ENCODE measurements at places on chromosomes 2 and 18.

- no peak for DNase-seq
These were observed at the start of gene MGAT5 for GRCh38 chr2:134253804-134254203. Gene MGAT5, plus strand, starts transcription at chr2:134254072. Its CDS starts 332 bp downstream, at chr2:134254404.

DNA sequence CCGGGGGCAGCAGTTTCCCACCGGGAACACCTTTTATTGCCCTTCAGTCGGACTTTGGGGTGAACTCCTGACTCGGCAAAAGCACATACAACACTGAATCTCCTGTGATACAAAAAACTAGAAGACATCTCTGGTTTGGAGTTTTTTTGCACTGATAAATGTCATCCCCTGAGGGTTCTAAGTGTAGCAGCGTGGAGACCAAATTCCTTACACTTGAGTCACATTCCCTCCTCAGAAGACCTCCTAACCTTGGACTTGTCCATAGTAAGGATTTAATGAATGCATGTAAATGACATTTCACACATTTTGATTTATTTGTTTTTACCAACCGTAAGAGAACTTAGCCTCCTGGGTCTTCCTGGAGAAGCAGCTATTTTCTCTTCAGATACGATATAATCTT, 54.0 kb upstream of the GPR45 start:
- no peak for DNase-seq

DNA sequence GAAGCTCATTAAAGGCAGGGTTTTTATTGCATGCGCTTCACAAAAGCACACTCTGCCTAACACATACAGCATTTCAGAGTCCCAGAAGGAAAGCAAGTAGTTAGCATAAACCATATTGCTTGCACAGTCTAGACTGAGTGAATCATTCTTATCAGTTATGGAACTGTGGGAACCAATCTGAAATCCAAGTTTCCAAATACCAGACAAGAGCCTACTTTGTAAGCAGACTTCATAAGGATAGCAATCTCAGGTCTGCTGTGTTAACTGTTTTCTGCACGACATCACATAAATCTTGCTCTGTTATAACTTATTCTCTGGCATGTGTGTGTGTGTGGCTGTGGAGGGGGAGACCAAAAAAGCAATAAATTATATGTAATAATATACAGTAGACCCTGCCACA, 608.1 kb upstream of the REG3G start:
- no peak for DNase-seq

GRCh38 chr18:57780706-57781347, 22.3 kb downstream of the ATP8B1 start:
- no peak for DNase-seq

- DNase-seq = no peak
These were observed 234.5 kb upstream of the CHST9 start for GRCh38 chr18:27419646-27420045.

- no peak for DNase-seq
These were observed 130.4 kb downstream of the COL4A4 start for GRCh38 chr2:227033471-227034148.

DNA sequence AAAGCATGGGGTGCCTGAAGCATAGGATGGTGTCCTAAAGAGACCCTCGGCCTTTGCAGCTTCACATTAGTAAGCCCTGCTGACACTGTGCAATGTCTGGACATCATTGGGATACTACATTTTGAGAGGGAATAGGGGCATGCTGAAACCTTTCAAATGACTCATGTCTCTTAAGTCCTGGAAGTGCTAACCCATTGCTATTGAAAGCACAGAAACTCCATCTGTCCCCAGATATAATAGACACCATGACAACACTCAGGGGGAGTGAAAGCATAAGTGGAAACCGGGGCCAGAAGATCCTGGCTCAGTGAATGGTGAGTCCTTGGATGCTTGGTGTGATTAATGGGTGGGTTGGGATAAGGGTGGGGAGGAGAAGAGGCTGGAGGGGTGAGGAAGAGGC, 595.5 kb upstream of the ID2 start:
- no peak for DNase-seq

DNA sequence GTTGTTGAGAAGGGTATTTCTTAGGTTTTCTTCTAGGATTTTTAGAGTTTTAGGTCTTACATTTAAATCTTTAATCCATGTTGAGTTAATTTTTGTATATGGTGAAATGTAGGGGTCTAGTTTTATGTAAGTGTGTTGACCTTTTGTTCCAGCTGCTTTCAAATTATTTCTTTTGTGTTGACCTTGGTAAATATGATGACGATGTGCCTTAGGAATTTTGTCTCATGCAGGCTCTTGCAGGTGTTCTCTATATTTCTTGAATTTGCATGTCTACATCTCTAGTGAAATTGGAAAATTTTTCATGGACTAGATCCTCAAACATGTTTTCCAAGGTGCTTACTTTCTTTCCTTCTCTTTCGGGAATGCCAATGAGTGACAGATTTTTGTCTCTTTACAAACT, 1609.3 kb upstream of the ZEB2 start:
- no peak for DNase-seq

- DNase-seq = no peak
These were observed 15.5 kb downstream of the CEP192 start for GRCh38 chr18:13006531-13007247.

- DNase-seq = no peak
These were observed 51.0 kb upstream of the ZNF516 start for GRCh38 chr18:76546088-76546435.

GRCh38 chr2:173161040-173161439, 85.4 kb downstream of the MAP3K20 start:
- DNase-seq = no peak

DNA sequence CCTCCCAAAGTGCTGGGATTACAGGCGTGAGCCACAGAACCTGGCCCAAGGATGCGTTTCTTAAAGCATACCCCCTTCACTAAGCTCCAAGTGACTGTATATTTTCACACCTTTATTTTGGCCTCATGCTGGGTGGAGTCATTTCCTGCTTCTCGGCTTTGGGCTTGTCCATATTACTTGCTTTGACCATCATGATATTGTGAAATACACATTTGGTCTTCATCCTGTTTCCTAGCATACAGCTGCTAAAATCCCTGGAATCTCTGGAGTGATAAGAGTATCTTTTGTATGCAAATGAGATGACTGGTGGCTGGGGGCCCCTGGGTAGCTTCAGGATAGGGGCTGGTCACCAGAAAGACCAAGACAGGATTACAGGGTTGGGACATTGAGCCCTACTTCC, 17.6 kb upstream of the COLEC12 start:
- DNase-seq = no peak

- DNase-seq = no peak
These were observed 97.2 kb downstream of the CAPN13 start for GRCh38 chr2:30710016-30710415.

- DNase-seq = peak; percentile 63
These were observed at the start of gene HSBP1L1 for GRCh38 chr18:79964330-79965118. Gene HSBP1L1, plus strand, starts transcription at chr18:79964643. Its CDS starts 93 bp downstream, at chr18:79964736.

- peak; percentile 89 for DNase-seq
These were observed 125.7 kb downstream of the HDAC4 start for GRCh38 chr2:239275044-239275685.

DNA sequence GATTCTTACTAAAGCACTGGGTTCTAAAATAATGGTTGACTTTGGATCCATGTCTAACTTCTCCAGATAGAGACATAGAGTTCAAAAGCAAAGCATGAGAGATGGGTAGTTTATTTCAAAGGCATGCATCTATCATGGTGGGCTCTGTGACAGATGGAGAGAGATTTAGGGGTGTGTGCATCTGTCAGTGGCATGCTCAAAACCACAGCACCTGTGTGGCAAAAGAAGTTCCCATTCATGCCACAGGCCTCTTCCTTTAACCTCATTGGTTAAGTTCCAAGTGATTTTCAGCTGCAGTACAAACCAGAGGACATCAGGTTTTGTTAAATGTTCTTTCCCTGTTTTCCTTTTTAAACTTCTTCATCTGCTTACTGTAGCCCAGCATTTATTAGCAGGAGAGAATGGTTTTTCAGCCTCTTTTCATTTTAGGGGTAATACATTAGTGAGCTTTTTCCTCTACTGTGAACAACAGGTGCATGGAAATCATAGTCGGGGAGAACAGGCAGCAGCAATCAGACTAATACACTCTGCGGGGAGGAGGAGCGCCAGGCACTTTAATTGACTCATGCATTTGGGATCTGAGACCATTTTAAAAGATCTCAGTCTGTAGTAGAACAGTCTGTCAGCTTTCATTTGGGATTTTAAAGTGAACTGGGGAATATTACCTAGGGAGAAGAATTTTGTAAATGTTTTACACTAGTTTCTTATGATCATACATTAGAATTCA, 52.4 kb upstream of the UPP2 start:
- DNase-seq = no peak

GRCh38 chr2:233178994-233179847, 72.3 kb upstream of the ATG16L1 start:
- no peak for DNase-seq

GRCh38 chr2:64606479-64607363, 47.0 kb downstream of the SERTAD2 start:
- DNase-seq = peak; percentile 90

DNA sequence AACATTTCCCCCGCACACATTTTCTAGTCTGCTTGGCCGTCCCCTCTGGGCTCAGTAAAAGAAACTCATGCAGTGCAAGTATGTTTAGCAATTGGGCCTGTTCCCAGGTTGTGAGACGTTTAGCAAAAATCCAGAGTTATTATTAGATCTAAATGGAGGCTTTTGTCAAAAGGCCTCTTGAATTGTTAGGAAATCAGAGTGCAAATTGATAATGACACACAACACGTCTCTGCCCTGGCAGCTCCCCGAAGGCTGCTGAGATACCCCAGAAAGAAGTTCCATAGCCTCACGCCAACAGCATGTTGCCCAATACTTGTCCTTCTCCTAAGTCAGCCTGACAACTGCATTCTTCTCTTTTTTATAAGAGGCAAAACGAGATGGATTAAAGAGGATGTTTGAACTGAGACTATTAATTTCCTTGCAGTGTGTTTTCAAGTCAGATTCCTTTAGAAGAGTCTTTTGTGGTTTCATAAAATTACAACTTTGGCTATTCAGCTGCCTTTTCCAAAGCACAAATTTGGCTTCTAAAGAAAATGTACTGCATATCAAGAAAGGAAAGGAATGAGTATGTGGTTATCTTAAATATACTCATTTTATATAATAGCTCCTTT, 202.2 kb downstream of the TRIB2 start:
- no peak for DNase-seq

- no peak for DNase-seq
These were observed 673.1 kb upstream of the FSHR start for GRCh38 chr2:49827366-49827765.

- peak; percentile 7 for DNase-seq
These were observed 54.3 kb downstream of the TMX3 start for GRCh38 chr18:68660354-68661183.

- no peak for DNase-seq
These were observed 430.0 kb upstream of the TNP1 start for GRCh38 chr2:217289907-217290280.

- no peak for DNase-seq
These were observed 32.4 kb downstream of the TMEM87B start for GRCh38 chr2:112087346-112088020.

DNA sequence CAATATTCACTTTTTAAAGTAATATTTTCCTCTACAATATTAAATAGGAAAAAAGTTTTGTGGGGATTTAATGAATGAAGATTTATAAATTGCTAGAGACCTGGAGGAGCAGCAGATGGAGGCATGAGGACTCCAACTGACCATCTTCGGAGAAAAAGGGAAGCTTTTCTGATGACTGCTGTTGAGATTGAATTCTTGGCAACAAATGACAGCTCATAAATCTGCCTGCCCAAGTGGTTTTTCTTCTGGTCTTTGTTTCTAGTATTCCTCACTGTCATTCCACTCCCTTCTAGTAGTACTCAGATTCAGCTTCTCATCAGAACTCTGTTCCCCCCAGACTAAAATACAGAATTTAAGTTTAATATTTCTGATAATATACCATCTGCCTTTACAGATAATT, 157.0 kb downstream of the EML6 start:
- no peak for DNase-seq

DNA sequence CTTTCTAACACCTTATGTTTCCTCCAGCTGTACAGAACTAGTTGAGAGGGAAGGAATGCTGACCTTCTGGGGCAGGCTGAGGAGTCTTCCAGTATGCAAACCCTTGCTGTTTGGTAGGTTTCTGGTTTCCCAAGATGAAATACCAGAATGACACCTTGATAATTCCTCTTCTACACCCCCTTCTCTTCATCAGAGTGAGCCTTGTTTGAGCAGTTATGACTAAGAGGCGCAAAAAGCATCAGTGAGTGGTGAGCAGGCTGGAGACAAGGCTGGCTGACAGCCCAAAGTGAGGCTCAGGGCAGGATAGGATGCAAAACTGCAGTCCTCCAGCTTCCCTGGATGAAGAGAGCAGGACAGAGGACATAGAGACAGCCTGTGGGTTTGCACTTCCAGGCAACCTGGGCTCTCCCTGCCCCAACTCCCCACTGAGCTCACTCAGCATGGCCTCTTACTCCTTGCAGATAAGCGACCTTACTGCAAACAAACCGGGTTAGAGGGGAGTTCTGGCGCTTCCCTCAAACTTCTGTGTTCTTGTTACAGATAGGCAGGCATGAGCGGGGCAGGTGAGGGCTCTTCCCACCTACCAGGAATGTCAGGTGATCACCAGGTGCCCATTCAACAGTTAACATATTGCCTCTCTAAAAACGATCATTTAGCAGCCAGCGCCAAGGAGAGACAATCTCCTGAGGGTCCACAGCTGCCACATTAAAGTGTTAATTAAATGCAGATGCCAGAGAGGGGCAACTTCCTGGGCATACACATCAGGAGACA, 5.4 kb downstream of the MPPE1 start:
- no peak for DNase-seq

DNA sequence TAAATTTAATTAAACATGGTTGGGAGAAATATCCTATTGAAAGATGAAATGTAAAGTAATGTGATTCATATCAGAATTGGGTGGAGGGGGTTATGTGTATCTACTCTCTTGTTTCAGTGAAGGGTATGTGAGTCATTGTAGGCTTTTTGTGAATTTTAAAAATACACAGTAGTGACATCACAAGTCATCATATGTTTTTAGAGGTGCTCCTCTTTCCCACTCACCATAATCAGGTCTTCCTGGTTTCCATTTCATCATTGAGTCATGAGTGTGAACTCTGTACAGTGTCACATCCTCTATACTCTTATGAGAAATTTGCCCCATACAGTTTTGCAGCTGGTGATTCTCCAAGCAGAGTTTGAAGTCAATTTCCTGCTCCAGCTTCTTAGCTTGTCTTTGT, 18.8 kb downstream of the FSIP2 start:
- DNase-seq = no peak

- DNase-seq = no peak
These were observed 161.0 kb downstream of the ARHGAP15 start for GRCh38 chr2:143290221-143290620.

GRCh38 chr2:35538796-35539195, 816.8 kb upstream of the CRIM1 start:
- DNase-seq = no peak

DNA sequence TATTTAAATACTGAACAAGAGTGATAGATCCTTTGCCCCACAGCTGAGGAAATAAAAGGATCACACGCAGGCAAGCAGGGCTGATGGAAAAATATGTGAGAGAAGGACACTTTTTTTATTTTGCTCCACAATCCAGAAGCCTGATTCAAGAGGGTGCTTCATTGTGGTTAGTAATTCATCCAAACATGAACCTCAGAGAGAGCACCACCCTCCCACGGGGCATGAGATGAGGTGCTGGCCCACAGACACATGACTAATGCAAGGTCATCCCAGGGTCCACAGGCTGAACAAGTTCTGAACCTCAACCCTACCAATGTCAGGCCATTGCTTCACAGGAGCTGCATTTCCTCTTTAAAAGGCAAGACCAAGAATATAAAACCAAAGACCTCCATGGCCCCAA, 239.6 kb downstream of the MREG start:
- DNase-seq = no peak

GRCh38 chr2:67159929-67160328, 237.2 kb upstream of the ETAA1 start:
- no peak for DNase-seq
